ENCODE measurements at places on chromosomes 5 and 9.

GRCh38 chr9:37668116-37668601, 17.4 kb downstream of the FRMPD1 start:
- DNase-seq: no peak

DNA sequence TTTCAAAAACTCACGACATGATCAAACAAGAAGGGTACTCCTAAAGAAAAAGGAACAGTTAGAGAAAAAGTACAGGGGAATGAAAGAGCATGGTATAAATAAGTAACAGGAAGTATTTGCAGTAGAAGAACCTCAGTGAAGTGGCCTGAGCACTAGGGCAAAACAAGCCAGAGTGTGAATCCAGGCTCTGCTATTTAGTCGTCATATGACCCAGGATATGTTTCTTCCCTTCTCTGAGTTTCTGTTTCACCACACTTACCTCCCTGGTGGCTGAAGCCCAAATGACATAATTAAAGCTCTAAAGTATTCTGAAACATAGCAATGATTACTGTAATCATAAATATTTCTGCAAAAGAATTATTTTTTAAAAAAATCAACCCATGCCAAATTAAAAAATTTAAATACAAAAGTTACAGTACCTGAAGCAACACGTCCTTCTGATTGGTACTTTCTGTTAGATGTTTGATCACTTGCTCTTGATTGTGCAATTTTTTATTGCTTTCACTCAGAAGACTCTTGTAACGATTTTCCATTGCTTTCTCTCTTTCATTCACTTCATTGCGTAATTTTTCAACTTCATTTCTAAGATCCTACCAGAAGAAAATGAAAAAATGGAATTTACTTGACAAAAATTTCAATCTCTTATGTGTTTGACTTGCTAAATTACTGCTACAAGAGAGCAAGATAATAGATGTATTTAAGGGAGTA, 88.9 kb downstream of the CDK5RAP2 start:
- no peak for DNase-seq

GRCh38 chr9:90807006-90807405, 5.4 kb downstream of the SYK start:
- DNase-seq: no peak

GRCh38 chr5:35902046-35902672, 36.3 kb downstream of the CAPSL start:
- DNase-seq: no peak

- DNase-seq: no peak
Measured at GRCh38 chr5:96636046-96636445, 26.1 kb upstream of the CAST start.

GRCh38 chr9:70861797-70862196, 259.6 kb downstream of the TRPM3 start:
- no peak for DNase-seq

DNA sequence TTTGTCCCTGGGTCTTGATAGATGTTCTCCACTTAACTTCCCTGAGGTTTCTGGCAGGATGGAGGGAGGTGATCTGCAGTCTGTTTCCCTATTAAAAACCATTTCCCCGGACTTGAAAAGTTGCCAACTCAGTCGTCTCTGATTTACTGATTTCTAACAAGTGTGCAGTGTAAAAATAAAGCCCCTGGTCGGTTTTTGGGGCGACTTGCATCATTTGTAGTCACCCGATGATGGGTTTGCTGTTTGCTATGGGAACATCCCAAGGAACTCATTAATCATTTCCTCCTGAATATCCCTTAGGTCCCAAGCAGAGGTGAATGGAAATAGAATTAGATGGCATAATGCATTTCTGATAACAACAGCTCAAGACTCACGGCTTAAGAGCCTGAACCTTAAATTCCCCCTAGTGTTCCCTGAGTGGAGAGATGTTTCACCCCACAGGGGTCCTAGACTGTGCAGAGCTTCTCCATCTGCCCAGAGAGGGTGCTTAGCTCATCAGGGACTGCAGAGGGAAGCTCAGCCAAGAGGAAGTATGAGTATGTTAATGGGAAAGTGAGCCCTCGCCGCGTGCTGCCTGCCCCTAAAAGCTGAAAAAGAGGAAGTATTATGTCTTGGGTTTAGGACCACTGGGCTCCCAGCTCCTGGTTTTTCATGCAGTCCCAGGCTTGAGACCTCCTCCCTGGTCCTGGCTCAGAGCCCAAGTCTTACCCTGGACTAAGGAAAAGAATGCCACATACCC, 115.1 kb upstream of the DAP start:
- DNase-seq: no peak

- DNase-seq: no peak
Measured at GRCh38 chr5:36573438-36573837, 33.0 kb upstream of the SLC1A3 start.

GRCh38 chr5:31502506-31502905, 29.4 kb downstream of the DROSHA start:
- no peak for DNase-seq

DNA sequence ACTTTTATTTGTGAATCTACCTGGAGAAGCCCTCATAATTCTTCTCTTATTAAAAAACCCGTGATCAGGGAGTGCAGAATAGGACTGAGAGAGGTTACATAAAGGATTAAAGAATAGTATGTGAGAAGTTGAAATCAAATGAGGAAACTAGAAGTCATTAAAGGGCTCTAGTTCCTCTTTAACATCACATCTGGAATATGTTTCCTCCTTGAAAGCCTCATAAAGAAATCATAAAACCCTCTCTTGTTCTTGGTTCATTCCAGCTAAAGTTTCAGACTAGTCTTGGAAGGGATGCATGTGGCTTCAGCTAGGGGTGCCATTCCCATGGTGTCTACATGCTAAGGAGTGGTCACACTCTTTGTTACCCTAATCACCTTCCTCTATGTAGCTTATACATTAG, 5.7 kb upstream of the C5orf46 start:
- DNase-seq: no peak

- DNase-seq: no peak
Measured at GRCh38 chr5:68734781-68735180, 359.0 kb upstream of the SLC30A5 start.

DNA sequence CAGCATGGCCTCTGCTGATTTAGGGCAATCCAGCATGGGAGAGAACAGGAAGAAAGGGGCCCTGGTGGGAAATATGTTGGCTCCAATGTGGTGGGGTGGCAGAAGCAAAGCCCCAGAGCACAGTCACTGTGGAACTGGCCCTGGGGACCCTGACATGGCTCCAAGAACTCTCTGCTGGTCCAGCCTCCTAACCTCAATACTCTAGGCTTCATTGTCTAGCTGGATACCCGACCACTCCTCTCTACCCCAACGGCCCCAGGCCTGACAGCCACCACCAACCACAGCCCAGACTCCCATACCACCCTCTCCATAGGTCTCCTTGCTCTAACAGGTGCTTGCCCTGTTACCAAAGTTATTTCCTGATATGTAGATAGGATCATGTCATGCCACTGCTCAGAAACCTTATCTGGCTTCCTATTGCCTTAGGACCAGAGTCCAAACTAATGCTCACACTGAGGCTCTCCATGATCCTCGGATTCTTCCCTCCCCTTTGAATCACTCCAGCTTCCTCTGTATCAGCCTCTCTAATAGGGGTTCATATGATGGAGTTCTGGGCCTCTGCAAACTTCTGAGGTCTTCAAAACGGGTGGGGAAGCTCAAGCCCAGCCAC, 12.9 kb downstream of the ACSL6 start:
- DNase-seq: no peak

GRCh38 chr5:154702477-154702876, 52.7 kb upstream of the LARP1 start:
- no peak for DNase-seq
